Stimulated activated CD8-positive, alpha-beta memory T cell treated with anti-CD3 and anti-CD28 coated beads, Interleukin-2, amount 100 ng/mL, for 48 hours (primary cell): ENCODE measurements at places on chromosomes 16 and 17.

DNA sequence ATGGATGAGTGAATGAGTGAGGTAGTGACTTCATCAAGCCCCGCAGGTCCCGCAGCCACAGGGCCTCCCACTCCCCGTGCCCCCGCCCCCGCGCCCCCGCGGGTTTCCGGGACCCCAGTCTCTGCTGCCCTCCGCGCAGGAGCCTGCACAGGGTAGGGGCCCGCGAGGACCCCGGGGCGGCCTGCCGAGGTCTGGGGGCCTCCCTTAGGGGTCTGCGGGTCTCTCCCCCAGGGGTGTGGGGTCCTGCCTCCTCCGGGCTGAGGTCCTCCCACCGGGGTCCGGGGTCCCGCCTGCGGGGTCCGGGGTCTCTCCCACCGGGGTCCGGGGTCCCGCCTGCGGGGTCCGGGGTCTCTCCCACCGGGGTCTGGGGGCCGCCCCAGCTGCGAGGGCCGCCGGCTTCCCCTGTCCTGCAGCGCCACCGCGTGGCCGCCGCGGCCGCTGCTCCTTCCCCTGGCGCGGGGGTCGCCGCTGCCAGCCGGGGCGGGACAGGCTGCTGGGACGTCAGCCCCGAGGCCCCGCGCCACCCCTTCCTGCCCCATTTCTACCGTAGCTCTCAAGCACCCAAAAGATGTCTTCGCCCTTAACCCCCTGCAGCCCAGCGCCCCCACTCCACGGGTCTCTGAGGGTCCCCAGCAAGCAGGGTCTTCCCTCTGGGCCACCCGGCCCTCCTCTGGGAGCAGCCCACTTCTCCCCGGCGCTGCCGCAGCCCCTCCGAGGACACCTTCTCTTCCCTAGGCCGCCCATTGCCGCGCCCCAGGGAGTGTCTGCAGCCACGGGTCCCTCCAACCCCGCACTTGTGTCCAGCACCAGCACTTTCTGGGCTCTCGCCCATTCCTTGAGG lies 10.4 kb upstream of the CHMP6 start:
- no peak for DNase-seq

DNA sequence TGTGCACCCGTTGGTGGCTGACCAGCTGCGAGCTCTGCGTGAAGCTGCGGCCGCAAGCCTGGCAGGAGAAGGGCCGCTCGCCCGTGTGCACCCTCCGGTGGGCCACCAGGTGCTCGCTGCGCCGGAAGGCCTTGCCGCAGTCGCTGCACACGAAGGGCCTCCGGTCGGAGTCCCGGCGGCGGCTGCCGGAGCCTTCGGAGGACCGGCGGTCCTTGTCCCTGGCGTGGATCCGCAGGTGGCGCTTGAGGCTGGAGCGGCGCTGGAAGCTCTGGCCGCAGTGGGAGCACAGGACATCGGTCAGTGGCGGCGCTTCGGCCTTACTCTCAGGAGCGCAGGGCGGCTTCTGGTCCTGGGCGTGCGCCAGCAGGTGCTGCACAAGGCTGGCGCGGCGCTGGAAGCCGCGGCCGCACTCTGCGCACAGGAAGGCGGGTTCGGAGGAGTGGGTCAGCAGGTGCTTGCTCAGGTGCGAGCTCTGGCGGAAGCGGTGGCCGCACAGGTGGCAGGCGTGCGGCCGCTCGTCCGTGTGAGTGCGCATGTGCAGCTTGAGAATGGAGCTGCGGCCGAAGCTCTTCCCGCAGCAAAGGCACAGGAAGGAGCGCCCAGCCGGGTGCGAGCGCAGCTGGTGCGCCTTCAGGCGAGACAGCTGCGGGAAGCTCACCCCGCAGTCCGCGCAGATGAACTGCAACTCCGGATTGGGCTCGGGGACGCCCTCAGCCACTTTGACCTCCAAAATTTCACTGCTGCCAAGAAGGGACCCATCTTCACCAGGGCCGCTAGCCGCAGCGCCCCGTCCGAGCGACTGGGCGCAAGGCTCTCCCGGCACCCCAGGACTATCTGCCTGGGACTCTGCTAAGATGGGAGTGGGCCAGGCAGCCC lies 9.1 kb downstream of the ZSCAN10 start:
- no peak for DNase-seq

- DNase-seq, result no peak
These were observed 120.7 kb downstream of the GAS7 start for GRCh38 chr17:10077561-10078299.

GRCh38 chr16:8905795-8906591 lies 23.8 kb downstream of the LITAFD start:
- no peak for DNase-seq

DNA sequence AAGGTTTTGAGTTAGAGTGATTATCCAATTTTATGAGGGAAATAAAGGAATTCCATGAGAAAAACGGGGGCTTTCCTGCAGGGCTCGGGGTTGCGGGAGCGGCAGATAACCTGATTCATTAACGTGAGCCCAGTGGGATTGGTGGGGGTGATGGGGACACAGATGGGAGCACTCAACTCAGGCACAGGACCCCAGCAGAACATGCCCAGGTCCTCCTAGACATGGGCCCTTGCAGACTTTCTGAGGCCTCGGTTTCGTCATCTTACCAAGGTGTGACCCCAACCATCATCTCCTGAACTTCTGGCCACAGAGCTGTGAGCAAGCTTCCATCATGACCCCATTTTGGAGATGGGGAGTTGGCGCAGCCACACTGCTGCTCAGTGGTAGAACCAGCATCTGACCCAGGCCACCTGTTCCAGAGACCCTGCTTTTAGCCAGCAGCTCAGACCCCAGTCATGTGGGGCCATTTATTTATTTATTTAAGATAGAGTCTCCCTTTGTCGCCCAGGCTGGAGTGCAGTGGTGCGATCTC lies 22.3 kb downstream of the CARHSP1 start:
- no peak for DNase-seq

DNA sequence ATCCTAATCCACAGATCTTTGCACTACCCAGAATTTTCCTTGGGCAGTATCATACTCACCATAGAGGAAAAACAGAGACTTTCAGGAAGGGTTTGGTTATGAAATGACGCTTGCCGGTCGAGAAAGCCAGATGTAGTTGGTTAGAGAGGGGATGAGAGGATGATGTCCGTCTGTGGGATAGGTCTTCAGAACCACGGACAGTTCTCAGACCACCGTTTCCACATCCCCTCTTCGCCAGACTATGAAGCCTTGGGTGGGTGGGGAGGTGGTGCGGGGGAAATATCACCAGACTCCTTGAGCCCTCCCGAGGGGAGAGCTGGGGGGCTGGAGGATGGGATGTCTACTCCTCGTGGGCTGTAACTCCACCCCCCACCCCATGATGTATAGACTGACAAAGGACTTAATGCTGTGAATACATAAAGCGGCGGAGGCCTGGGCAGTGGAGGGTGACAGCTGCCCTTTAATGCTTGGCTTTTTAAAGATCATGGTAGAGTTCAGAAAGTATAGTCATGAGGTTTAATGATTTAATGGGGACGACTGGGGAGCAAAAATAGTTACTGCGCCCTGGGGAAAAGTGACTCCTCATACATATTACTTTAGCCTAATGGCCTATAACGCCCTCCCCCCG lies 96.6 kb downstream of the MRM1 start:
- DNase-seq, result no peak

DNA sequence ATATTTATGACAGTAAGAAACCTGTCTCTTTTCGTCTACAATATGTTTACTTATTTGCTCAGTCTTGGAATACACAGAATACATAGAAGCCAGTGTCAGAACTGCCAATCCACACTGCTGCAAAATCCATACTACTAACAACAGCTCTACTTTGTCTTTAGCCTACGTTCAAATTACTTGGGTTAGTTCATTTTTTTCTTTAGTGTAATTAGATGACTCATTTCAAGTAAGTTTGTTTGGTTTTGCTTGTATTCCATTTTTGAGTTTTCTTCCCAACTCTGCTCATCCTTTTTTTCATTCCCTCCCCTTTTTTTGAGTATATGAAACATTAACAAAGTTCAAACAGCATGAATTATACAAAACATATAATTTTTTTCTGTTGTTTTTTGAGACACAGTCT lies 16.9 kb downstream of the CMC2 start:
- no peak for DNase-seq

GRCh38 chr17:44779211-44780025 lies 20.6 kb downstream of the ADAM11 start:
- peak; percentile 78 for DNase-seq
